ENCODE measurements at places on chromosomes 13 and 19. TPM values are rescaled to one million over a fixed set of nuclear protein-coding genes. Genes with fewer than 3 reads are reported as not detected.

- no peak for DNase-seq
These were observed 25.1 kb downstream of the ELF1 start for GRCh38 chr13:40993987-40994386.

DNA sequence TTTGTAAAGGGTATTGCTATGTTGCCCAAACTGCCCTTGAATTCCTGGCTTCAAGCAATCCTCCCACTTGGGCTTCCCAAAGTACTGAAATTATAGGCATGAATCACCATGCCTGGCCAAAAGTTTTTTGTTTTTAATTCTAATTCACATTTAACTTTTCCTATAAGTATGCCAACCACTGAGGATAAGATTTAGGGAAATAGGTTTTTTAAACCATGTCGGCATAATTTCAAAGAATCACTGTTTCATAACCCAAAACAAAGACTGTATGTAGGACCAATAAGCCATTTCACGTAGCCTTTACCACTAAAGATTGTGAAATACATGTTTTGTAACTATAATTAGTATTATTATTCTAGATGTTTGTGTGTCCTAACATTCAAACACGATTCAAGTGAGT is 8.2 kb downstream of the ZDHHC20 start:
- no peak for DNase-seq

- no peak for DNase-seq
These were observed 17.4 kb downstream of the ZNF579 start for GRCh38 chr19:55563261-55563690.

- no peak for DNase-seq
These were observed 4.3 kb downstream of the HRC start for GRCh38 chr19:49150944-49151243.

FCAR gene
- total RNA-seq, result not detected

- no peak for DNase-seq
These were observed 60.9 kb downstream of the RYR1 start for GRCh38 chr19:38494379-38494778.
